Common myeloid progenitor, CD34-positive (primary cell): ENCODE measurements at places on chromosomes 12 and 14.

- DNase-seq, result peak; percentile 5
Observed at GRCh38 chr14:36383767-36384431, 63.5 kb upstream of the MBIP start.

DNA sequence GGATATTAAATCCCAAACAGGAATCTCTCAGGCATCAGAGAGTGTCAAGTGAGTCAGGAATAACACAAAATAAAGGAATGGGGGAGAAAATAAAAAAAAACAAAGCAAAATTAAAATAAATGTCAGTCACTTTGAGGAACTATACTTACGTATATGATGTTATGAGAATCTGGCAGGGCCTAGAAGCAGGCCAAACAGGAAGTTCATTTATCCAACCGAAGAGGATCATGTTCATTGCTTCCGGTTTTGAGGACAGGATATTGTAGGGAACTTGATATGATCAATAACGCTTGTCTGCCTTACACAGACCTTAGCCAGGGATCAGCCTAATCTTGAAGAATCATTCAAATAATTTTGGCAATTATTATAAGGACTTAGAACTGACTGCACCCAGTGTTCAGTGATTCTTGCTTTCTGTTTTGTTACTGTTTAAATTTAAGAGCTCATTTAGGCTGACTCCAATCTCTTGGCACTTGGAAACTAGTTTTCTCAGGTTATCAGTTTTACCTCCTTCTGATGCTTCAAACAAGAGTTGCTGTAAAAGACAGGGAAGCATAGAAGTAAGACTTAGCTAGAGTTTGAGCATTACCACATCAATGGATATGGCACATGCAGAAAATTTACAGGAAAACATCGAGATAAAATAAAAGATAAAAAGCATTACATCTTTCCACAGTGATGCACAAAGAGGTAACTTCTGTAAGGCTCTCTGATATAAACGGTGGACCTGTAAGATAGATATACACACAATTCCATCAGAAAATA lies 53.4 kb downstream of the ZFC3H1 start:
- DNase-seq, result peak; percentile 65

GRCh38 chr12:41515953-41516352 lies 327.8 kb downstream of the PDZRN4 start:
- DNase-seq, result no peak

DNA sequence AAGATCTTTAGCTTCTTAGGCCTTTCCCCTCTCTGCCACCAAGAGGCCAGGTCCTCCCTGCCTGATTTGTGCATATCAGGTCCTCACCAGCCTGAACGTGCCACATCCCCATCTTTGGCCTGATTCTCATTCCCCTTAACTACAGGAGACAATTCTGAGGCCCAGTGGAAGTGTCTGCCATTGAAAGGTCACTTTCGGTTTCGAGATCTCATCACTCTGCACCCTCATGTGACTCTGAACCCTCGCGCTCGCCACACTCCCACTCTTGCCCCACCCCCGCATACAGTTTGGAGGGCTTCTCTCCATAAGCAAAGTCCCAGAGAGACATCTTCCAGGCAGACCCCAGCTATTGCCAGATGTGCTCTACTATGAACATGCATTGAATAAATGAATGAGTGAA lies 189.0 kb downstream of the NTF3 start:
- no peak for DNase-seq

DNA sequence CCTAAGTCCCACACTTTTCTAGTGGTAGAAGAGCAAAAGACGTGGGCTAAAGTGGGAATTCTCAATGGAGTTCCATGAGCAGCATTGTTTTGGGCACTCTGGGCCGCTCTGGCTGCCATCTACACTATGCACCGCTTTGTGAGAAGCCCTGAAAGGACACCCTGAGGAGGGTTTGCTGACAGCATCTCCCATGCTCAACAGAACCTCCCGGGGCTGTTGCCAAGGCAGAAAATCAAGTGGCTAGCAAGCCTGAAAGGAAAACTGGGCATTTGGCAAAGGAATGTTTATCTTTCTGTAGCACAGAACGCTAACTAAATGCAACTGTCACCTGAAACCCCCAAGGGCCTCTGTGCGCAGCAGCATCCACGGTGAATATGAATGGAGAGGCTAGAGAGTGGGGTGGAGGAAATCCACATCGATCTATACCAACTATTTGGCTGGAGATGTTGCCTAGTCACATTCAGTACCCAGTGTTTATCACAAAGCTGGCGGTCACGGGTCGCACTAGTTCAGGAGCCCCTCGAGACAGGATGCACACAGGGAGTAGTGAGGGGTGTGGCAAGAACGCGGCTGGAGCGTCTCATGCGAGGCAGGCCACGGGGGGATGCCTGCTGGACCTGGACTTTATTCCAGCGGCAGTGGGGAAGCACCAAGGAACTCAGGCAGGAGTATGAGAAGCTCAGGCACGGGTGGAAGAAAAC lies 14.2 kb downstream of the APPL2 start:
- DNase-seq, result no peak

DNA sequence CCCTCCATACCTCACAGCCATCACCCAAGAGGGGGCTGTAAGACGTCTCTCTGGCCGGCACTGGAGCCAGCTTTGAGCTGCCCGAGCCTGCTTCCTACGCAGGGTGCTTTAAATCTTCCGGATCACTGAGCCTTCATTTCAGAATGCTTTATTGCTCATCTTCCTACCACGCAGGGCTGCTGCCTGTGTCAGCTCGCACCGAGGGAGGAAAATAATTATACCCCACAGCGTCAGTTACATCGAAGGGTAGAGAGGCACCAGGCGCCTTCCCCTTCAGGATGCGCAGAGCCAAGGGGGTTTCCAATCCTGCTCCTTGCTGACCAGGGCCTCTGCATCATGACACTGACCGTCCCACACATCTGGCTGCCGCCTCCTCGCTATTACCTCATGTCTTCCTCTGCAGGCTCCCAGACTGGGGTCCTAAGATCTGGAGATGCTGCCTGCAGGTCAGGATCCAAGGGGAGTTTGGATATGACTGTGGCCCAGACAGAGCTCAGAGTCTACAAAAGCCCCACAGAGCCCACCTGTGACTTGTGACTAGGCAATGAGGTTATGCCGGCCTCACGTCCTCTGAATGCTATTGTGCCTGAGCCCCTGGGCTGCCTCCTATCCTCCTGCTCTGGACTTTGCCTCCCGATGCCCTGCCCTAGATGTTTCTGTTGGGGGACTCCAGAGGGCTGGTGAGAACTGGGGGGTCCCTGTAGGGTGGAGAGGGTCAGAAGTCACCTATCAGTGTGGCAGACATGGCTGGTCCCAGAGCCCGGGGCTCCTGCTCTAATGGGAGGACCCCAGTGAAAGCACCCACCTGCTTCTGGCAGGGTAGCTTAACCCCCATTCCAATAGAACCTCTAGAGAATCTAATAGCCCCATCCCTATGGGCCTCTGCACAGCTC lies 220.3 kb upstream of the RTL1 start:
- no peak for DNase-seq

DNA sequence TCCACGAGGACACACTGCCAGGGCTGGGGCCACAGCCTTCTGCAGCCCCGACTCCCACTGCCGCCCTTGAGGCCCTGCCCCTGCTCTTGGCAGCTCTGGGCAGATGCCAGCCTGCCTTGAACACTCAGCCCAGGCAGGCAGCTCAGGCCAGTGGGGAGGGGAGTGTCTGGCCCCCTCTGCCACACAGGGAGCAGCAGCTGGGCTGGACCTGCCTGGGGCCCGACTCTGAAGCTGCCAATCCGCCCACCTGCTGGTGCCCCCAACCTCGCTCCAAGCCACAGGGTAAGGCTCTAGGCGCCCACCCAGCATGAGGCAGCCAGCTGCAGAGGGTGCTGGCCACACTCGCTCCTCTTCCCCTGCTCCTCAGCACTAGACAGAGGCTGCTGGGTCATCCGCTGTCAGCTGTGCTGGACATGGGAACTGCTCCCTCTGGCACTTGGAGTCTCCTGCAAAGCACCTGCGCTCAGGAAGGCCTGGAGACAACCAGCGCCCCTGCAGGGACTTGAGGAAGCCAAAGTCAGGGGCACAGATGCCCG lies 24.6 kb upstream of the NUDT14 start:
- DNase-seq, result no peak

- DNase-seq, result peak; percentile 59
Observed at GRCh38 chr12:47867495-47867941, 37.3 kb downstream of the VDR start.

DNA sequence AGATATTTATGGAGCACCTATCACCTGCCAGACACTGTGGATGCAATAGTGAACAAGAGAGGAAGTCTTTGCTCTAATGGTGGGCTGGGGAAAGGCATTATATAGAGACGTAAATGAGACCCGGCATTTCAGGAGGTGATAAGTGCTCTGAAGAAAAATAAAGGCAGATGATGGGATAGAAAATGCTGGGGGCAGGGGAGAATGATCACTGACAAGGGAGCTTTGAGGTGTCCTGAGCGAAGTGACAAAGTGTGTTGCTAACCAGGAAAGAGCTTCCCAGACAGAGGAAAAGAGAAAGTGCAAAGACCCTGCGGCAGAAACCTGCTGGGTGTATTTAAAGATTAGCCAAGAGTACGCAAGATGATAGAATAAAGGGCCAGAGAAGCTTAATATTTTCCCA lies 1096.1 kb downstream of the BCL11B start:
- DNase-seq, result no peak

GRCh38 chr12:52063981-52064649 lies 5.7 kb upstream of the ATG101 start:
- no peak for DNase-seq

DNA sequence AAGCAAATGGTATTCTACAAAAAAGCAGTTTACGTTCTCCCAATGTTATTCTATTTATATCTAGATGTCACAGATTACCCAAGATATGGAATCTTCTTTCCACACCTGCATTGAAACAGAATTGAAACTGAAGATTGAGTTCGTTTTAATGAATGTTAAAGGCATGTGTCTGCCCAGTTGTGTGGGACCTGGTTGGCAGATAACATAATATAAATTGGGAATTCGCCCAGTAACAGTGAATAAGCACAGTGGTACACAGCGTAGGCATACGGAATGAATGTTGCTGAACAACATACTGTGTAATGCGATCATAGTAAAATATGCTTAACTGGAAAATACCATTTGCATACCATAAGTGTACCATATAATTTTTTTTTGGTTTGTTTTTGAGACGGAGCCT lies 4.3 kb downstream of the KHNYN start:
- DNase-seq, result no peak

DNA sequence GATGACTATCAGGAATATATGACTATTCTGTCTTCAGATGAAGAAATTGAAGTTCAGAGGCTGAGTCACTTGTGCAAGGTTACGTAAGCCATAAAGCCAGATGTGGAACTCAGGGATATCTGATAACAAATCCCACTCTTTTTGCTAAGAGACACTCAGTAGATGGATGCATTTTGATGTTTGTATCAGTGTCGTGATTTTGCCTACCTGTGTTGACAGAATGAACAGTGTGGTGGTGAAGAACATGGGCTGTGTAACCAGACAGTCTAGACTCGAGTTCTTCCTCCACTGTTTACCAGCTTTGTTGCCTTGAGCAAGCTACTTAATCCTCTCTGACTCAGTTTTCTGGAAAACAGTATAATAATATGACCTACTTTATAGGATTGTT lies 93.9 kb downstream of the DAAM1 start:
- no peak for DNase-seq

DNA sequence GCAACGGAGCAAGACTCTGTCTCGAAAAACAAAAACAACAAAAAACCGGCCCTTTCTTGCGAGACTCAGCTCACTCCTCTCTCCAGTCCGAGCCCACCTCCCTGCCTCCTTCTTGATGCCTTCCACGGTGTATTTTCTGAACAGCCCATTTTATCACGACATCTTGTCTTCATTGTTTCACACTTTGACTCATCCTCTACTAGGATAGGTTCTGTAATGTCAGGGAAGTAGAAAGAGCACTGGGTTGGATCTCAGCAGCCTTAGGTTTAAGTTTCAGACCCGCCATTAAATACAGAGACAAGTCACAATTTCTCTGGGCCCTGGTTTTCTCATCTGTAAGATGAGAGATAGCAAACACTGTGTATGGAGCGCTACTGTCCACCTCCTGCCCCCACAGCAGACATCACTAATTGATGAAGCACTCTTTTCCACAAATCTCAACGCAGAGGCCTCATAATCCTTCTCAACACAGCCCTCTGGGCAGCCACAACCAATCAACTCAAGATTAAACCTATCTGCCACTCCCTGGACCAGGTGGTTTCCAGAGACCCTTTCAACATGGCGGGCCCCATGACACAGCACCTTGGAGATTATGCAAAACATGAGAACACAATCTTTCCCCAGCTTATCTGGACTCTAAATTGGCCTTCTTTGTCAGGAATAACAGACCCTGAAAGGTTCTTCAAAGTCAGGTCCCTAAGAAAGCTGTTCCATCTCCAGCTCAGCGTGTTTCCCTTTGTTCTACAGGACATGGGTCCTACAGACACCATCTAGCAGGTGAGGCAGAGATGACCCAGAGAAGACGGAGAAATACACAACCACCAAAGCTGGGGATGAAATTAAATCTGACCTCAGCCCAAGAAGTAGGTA lies 35.6 kb downstream of the CCDC88C start:
- no peak for DNase-seq
